IMR-90 (cell line): ENCODE measurements at places on chromosomes 3 and 15. TPM values are rescaled to one million over a fixed set of nuclear protein-coding genes. Genes with fewer than 3 reads are reported as not detected.

Gene HDC
- not detected in 2 replicates for polyA plus RNA-seq

Gene RAD54L2
- 6.8 and 6.9 TPM in 2 replicates for polyA plus RNA-seq

Gene CCDC39
- not detected in 2 replicates for polyA plus RNA-seq

Gene CFAP100
- not detected in 2 replicates for polyA plus RNA-seq

Gene APOD
- polyA plus RNA-seq = 0.16 and 0.36 TPM in 2 replicates

Gene UBE2Q2
- polyA plus RNA-seq = 14.0 and 18.0 TPM in 2 replicates

Gene ELP6
- 44.9 and 49.4 TPM in 2 replicates for polyA plus RNA-seq

Gene STRIT1
- not detected in 2 replicates for polyA plus RNA-seq

Gene ZNF80
- polyA plus RNA-seq = not detected in 2 replicates

Gene PRKAR2A
- polyA plus RNA-seq = 10.2 and 11.3 TPM in 2 replicates

Gene MEX3B
- 12.9 and 16.2 TPM in 2 replicates for polyA plus RNA-seq

Gene DUSP7
- polyA plus RNA-seq = 24.0 and 27.8 TPM in 2 replicates

Gene C3orf85
- not detected in 2 replicates for polyA plus RNA-seq

Gene CHRD
- polyA plus RNA-seq = 0.09 TPM in 2 replicates

Gene LRRN1
- polyA plus RNA-seq = 0.40 and 0.41 TPM in 2 replicates
